ENCODE measurements at places on chromosomes 7 and 10.

- DNase-seq = no peak
Measured at GRCh38 chr7:25964483-25964991, 187.5 kb upstream of the NFE2L3 start.

- DNase-seq = no peak
Measured at GRCh38 chr7:83562960-83563359, 86.0 kb downstream of the SEMA3E start.

DNA sequence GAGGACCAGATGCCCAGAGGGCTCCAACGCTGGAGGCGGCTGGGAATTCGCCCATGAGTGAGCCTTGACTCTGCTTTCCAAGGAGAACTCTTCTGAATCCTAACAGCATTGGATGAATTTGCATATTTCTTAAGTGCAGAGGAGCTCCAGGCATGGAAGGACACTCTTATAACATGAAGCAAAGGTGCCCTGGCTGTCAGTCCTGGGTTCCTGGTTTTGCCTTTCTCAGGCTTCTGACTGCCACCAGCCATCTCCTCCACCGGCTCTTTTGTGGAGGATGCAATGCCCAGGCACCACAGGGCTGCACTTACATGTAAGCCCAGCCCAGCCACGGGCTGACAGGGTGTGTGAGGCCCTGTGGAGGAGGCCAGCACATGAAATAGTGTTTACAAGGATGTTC, 8.2 kb downstream of the CLRN3 start:
- no peak for DNase-seq

GRCh38 chr7:35253710-35254495, at the start of gene TBX20:
TSS of gene TBX20 (minus strand) at chr7:35254100. CDS start at chr7:35253620, 480 bp downstream.
- DNase-seq = no peak

DNA sequence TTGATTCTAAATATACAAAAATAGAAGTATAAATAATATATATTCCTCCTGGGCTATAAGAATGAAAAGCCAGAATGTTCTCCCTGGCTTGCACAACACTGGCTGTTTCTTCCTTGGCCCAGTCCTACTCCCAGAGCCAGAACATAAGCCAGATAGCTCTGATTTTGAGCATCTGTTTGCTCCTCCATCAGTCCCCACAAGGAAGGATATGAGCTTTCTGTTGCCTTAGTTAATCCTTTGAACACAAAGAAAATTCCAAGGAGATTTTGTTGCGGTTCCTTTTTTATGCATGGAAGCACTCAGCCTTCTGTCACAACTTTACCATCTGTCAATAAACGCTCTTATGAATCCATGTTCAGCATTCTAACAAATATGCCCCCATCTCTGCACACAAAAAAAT, 361.8 kb downstream of the IPMK start:
- DNase-seq = no peak

- DNase-seq = no peak
Measured at GRCh38 chr7:36522453-36523007, 132.9 kb downstream of the ANLN start.
